ENCODE measurements at places on chromosomes 3 and 15. TPM values are rescaled to one million over a fixed set of nuclear protein-coding genes. Genes with fewer than 3 reads are reported as not detected.

Gene ROBO1
- 25.3 TPM for total RNA-seq

Gene RUBCN
- total RNA-seq = 22.3 TPM

Gene IDH2
- total RNA-seq = 28.6 TPM

Gene PCSK6
- total RNA-seq = 0.81 TPM

Gene SLC28A1
- total RNA-seq = not detected

Gene PLSCR5
- not detected for total RNA-seq

Gene GOLGA6L4
- total RNA-seq = 0.08 TPM

Gene LRRC2
- 10.1 TPM for total RNA-seq

Gene SEMA3G
- total RNA-seq = not detected

Gene DCLK3
- not detected for total RNA-seq

Data from fibroblast of the aortic adventitia (primary cell).